ENCODE measurements at places on chromosomes 12 and 14.

- DNase-seq = no peak
These were observed 40.5 kb downstream of the ETNK1 start for GRCh38 chr12:22665476-22665875.

DNA sequence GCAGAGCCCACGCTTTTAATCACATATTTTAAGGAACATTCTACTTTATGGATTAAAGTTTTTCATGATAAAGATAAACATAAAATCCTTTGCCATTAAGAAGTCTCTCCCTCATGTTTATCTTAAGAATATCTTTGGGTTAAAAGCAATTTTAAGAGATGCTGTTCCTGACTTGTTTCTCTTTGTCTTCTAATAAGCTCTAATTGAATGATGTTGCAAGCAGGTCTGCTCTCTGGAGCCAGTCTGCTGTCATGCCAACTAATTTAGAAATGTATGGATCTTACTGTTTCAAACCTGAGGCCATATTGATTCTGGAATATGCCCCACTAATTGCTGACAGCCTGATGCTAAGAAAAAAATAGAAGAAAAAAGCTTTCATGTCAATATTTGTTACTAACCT is 173.6 kb downstream of the TTC8 start:
- DNase-seq = no peak

DNA sequence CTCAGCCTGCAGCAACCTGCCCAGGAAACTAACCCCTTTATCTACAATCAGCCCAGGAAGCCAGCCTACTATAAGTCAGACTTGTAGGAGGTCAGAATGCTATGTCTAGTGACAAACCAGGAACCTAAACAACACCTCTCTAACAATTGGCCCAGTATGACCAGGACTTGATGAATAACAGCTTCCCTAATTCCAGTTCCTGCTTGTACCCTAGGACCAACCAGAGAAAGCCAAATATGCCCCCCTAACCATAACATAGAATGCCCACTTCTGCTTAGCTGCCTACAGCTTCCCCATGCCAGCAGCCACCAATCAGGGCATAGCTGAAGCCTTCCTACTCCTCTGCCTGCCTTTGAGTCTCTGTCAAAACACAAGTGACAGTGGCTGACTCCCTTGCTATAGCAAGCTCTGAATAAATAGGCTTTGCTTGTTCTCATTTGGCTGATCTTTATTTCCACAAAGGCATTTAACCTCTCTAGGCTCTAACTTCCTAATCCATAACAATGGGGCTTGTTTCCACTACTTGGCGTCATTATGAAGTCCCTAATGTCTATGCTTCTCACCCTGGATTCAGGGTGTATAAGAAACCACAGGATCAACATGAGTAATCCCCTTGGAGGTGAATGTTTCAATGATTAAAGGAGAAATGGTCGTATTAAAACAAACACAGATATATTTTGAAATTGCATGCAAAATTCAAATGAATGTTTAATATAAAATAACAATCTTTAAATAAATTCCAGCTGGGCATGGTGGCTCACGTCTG is 220.2 kb downstream of the ANO6 start:
- DNase-seq = peak; percentile 84

DNA sequence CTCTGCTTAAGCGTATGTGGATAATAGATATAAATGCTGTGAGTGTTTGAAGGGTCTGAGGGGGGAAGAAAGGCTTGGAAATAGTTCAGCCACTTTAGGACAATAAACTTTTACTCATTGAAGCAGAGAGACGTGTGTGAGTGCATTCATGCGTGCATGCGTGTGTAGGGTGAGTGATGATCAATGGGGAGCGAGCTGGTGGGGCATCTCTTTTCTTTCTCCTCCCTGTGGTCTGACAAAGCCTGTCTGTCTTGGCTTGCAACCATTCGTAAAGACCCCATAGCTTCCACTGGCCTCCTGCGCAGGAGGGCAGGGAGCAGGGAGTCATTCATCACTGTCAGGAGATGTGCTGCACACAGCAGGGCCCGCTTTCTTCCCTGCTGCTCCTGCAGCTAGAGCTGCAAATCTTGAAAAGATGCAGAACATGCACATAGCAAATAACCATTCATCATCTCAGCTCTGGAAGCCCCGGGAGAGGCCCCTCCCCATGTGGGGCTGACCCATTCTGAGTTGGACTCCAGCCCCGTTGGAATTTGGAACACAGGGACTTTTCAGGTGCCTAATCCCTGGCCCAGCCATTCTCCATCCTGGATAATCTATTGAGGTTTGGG is 223.2 kb downstream of the PPM1H start:
- no peak for DNase-seq

DNA sequence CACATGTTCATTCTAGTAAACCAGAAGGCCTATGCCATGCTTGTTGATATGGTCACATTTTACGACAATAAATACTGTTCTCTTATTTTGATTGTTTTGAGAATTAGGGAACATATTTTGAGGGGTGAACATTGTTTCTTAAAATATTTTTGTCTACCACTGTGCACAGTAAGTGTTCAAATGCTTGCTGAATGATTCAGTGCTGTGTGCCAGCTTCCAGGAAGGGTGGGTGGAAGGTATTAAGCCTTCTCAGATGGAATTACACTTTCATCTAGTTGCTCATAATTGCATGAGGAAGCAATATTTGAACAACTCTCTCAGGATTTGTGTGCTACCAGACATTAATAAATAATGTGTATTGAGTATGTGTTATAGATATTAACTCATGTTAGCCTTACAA is 15.5 kb upstream of the TMX1 start:
- no peak for DNase-seq

GRCh38 chr12:5588591-5588990 is 156.7 kb downstream of the NTF3 start:
- DNase-seq = no peak

DNA sequence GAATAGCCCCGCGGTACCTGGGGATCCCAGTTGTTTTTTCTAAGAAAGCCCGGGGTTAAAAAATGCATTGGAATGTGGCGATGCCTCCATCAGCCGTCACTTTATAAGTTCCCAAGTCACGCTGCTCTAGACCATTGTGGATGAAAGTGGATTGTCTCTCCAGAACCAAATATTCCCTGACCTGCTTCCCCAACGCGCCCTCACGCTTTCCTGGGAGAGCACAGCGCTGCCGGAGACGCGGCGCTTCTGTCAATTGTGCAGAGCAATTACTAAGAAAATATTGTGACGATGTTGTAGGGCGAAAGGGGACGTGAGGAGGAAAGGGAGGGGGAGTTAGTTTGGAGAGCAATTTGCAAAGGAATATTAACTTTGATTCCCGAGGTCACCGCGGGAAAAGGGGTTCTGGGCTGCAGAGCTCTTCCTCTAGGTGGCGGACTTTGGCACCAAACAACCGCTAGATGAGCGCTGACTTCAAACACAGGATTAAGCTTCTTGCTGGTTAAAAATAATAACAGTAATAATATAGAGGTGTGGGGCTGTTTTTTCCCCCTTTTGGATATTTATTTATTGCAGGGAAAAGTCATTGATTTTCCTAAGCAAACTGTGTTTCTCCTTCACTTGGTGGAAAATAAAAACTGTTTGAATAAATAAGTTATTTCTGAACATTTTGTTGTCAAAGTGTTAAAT is 9.6 kb upstream of the FOXG1 start:
- DNase-seq = peak; percentile 40
